ENCODE measurements at places on chromosomes 1 and 21. TPM values are rescaled to one million over a fixed set of nuclear protein-coding genes. Genes with fewer than 3 reads are reported as not detected.

DNA sequence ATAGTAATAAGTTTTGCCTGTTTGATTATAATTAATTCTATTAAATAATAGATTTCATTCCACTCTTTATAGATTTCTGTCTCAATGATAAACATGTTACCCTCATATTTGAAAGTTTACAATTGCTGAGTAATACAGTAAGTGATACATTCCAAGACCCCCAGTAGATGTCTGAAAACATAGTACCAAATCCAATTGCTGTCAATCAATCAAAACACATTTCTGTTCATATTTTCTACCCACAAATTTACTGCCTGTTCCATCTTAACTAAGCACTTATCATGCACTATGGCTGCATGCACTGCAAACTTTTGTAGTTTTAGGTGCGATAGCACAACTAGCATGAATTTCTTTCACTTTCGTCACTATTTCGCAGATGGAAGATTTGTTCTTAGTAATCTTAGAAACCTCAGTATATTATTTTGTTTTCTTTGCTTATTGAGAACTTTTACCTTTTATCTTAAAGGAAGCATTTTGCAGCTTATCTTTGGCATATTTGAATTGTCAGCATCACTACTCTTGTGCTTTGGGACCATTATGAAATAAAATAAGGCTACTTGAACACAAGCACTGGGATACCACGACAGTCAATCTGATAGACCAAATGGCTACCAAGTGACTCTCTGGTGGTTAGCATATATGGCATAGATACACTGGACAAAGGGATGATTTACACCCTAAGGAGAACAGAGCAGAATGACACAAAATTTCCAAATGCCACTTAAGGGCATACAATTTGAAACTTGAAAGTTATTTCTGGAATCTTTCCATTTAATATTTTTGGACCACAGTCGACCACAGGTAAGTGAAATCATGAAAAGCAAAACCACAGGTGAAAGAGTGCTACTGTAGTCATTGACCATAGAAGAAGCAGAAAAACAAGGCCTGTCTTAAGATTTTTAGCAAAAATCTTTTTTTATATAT, 67.6 kb downstream of the RGS13 start:
- no peaks in the 10 kb centered on the region for H3K36me3 ChIP-seq
- DNase-seq = no peak
- H3K4me3 ChIP-seq = no peak overlapping the region
- no peaks in the 10 kb centered on the region for H3K27me3 ChIP-seq
- H3K27ac ChIP-seq = no peak overlapping the region

DNA sequence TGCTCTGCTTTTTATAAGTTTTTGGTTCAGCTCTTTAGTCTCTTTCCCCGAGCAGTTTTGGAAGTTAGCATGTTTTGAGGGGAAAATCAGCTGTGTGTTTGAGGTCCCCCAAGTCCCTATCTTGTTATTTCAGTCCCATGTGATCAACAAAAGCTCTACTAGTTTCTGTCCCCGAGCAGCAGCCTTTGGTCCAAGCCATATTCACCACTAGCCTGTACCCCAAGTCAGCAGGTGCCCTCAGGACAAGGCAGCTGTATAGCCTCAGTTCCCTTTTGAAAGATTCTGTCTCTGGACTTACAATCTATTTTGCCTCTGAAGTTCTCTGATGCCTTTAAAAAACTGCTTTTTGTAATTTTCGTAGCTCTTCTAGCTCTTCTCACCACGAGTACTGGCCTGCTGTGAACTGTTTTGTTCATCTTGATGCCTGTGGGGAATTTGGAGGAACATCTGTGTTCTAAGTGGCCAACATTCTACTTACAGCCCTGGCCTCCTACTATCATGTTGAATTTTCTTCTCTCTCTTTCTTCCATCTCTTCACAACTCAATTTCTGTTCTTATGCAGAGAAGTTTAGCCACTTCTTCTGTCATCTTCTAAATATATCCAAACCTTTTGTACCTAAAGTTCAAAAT, 16.7 kb downstream of the UAP1 start:
- no peak overlapping the region for H3K4me3 ChIP-seq
- H3K27ac ChIP-seq = no peak overlapping the region
- H3K4me1 ChIP-seq = peaks cover 19% of the 10 kb centered on the region
- no peaks in the 10 kb centered on the region for H3K27me3 ChIP-seq
- peaks cover 60% of the 10 kb centered on the region for H3K36me3 ChIP-seq

- H3K27me3 ChIP-seq = no peaks in the 10 kb centered on the region
- no peaks in the 10 kb centered on the region for H3K4me1 ChIP-seq
- no peak overlapping the region for H3K4me3 ChIP-seq
- no peak for DNase-seq
- H3K36me3 ChIP-seq = no peaks in the 10 kb centered on the region
Observed at GRCh38 chr1:209042413-209042812, 541.1 kb upstream of the CAMK1G start.

DNA sequence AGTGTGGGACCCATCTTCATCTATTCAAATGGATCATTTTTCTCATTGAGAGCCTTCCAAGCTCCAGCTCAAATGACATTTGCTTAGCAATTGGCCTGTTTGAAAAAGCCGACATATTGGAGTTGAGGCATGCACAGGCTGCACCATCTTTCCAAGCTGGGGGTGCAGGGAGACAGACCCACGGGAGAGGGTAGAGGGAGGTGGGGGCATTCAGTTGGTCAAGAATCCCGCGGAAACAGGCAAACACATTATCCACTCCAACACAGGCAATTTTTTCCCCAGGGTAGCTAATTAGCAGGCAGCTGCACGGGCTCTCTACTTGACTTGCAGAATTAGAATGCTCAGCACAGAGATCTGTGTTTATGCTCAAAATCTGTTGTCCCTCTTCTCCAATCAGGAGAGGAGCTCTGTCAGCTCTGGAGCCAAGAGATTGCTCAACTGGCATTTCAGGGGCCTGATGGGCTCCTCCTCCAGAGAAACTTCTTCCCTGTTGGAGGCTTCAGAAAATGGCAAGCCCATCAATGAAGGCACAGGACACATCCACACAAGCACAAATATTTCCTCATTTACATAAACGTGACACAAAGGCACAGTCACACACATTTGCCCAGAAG, 267.8 kb downstream of the FOXD2 start:
- peaks cover 59% of the 10 kb centered on the region for H3K27me3 ChIP-seq
- H3K4me3 ChIP-seq = no peak overlapping the region
- no peaks in the 10 kb centered on the region for H3K36me3 ChIP-seq
- peaks cover 15% of the 10 kb centered on the region for H3K4me1 ChIP-seq
- no peak for DNase-seq
- no peak overlapping the region for H3K27ac ChIP-seq

DNA sequence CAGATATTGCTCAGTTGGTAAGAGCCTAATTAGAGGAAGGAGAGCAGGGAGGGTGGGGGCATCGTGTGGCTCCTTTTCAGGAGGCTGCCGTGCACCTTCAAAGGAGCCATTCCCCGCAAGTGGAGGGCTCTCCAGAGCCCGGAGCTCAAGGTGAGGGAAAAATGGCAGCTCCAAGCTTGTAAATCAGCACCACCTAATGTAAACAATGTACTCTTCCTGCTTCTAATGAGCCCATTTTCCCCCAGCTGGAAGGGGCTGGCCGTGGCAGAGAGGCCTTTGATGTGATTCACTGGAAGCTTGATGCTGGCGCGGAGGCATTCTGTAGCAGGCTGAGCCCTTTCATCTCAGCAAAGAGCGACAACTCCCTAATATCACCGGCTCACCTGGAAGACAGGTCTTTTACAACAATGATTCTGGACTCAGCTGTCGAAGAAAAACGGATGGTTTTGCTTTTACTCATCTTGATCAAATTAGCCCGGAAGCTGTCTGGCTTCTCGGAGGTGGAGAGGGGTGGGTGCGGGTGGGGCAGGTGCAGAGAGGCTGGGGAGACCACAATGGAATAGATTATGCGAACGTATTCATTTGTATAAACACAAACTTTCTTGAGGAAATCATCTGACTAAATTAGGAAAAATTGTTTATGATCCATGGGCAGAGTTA, 112.5 kb downstream of the RRAGC start:
- no peaks in the 10 kb centered on the region for H3K4me1 ChIP-seq
- H3K27me3 ChIP-seq = no peaks in the 10 kb centered on the region
- no peak for DNase-seq
- H3K36me3 ChIP-seq = no peaks in the 10 kb centered on the region

DNA sequence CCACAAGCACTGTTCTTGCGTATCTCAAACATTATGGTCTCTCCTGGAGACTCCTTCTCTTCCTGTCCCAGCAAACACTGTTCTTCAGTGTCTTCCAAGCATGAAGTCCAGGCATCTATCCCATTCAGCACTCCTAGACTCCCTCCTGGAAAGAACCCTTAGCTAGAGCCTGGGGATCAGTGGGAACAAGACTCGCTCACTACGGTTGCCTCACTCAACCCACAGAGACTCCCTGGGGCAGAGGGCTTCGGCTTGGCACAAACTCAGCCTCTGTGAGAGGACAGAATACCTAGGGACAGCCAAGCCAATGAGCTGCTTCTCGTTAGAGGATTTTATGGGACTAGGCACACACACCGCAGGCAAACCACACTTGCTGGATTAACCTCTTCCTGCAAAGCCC, 86.5 kb upstream of the IPO9 start:
- peak overlapping the region; percentile 92 for H3K4me3 ChIP-seq
- DNase-seq = no peak
- no peaks in the 10 kb centered on the region for H3K27me3 ChIP-seq
- no peaks in the 10 kb centered on the region for H3K36me3 ChIP-seq

GRCh38 chr1:41712695-41713094, 206.0 kb downstream of the HIVEP3 start:
- H3K27ac ChIP-seq = no peak overlapping the region
- no peak for DNase-seq
- H3K4me3 ChIP-seq = no peak overlapping the region
- peaks cover 7% of the 10 kb centered on the region for H3K4me1 ChIP-seq

GRCh38 chr1:165490175-165490574, 45.2 kb upstream of the RXRG start:
- peak overlapping the region; percentile 57 for H3K27ac ChIP-seq
- no peak overlapping the region for H3K4me3 ChIP-seq
- H3K36me3 ChIP-seq = no peaks in the 10 kb centered on the region
- peak; percentile 92 for DNase-seq

GRCh38 chr1:6012529-6013318, 20.5 kb upstream of the NPHP4 start:
- no peak for DNase-seq
- H3K4me3 ChIP-seq = no peak overlapping the region
- peaks cover 16% of the 10 kb centered on the region for H3K4me1 ChIP-seq
- peak overlapping the region; percentile 87 for H3K27ac ChIP-seq
- no peaks in the 10 kb centered on the region for H3K27me3 ChIP-seq

GRCh38 chr1:245094954-245095353, 59.8 kb upstream of the KIF26B start:
- DNase-seq = no peak
- H3K4me1 ChIP-seq = no peaks in the 10 kb centered on the region
- H3K4me3 ChIP-seq = no peak overlapping the region
- H3K27ac ChIP-seq = no peak overlapping the region
- H3K27me3 ChIP-seq = no peaks in the 10 kb centered on the region

DNA sequence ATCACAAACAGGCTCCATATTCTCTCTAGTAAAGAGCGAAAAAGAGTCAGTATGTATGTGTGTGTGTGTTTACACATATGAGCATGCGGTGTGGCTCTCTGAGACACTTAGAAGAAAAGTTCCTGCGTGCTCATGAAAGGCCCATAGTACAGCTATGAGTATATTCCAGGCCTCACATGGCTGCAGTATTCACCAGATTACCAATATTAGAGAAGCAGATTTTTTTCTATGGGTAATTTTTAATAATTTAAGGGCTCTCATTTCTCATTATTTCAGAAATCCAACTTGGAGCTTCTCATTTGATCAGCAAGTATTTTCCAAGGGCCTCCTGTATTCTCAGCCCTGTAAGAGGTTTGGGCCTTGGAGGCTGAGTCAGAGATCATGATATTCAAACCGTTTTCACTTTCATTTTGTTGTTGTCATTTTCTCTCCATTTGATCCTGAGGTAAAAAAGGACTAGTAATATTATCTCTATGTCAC, 232.9 kb upstream of the SGIP1 start:
- H3K27me3 ChIP-seq = no peaks in the 10 kb centered on the region
- no peak for DNase-seq
- no peak overlapping the region for H3K27ac ChIP-seq
- peak overlapping the region; percentile 16 for H3K4me3 ChIP-seq

DNA sequence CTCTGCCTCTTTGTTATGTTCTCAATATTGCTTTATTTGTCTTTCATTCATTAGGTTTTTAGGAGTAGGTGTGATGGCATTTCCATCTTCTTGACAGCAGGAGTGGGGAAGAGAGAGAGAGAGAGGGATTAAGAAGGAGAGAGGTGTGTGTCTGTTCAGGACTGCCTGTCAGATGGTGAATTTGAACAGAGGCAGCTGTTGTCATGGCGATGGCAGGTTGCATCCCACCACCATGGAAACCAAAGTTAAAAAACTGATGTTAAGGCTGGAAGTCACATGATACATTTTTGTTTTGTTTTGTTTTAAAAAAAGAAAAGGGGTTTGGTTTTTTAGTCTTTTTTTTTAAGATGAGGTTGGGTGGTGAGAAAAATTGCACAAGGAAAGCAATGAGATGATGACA, 18.3 kb downstream of the CACNA1E start:
- no peak overlapping the region for H3K27ac ChIP-seq
- no peaks in the 10 kb centered on the region for H3K36me3 ChIP-seq
- no peak overlapping the region for H3K4me3 ChIP-seq
- peaks cover 36% of the 10 kb centered on the region for H3K27me3 ChIP-seq
- no peak for DNase-seq
- no peaks in the 10 kb centered on the region for H3K4me1 ChIP-seq

DNA sequence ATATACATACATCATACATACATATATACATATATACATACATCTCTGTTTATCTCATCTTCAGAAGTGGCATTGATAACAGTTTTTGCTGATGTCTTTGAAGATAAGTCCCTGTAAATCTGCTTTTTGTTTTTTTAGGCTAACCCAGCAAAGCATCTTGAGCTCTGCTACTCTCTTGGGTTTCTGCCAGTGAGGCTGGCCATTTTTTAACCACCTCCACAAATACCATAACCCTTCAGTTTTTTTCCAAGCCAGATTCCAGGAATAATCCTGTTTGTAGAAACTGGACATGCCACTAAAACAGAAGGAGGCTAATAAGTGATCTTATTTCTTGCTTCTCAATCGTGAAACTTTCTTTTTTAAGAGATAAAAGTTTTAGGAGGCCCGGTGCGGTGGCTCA, 21.6 kb downstream of the SDHC start:
- H3K36me3 ChIP-seq = peaks cover 90% of the 10 kb centered on the region
- no peak overlapping the region for H3K27ac ChIP-seq
- no peaks in the 10 kb centered on the region for H3K4me1 ChIP-seq
- no peak overlapping the region for H3K4me3 ChIP-seq
- no peaks in the 10 kb centered on the region for H3K27me3 ChIP-seq
- no peak for DNase-seq

GRCh38 chr1:156491151-156491949, 9.2 kb downstream of the MEF2D start:
- H3K4me3 ChIP-seq = peak overlapping the region; percentile 5
- peaks cover 73% of the 10 kb centered on the region for H3K4me1 ChIP-seq
- H3K27ac ChIP-seq = peak overlapping the region; percentile 81

- H3K36me3 ChIP-seq = no peaks in the 10 kb centered on the region
- DNase-seq = no peak
- H3K27ac ChIP-seq = no peak overlapping the region
- no peak overlapping the region for H3K4me3 ChIP-seq
Observed at GRCh38 chr1:91133248-91133647, 111.4 kb upstream of the ZNF644 start.

MTARC2 gene
- 29.1 TPM for total RNA-seq

CFHR3 gene
- total RNA-seq = 0.21 TPM

FAM72C gene
- total RNA-seq = not detected

RBM34 gene
- total RNA-seq = 34.2 TPM

ACTL8 gene
- total RNA-seq = not detected

NLRP3 gene
- total RNA-seq = 0.60 TPM

WDR64 gene
- not detected for total RNA-seq

RHBDL2 gene
- 0.25 TPM for total RNA-seq

CD46 gene
- total RNA-seq = 107 TPM

RIIAD1 gene
- 2.3 TPM for total RNA-seq

MYOC gene
- total RNA-seq = 2.8 TPM

MYOG gene
- total RNA-seq = not detected

All from heart left ventricle (tissue), 16 donors.